ENCODE measurements at places on chromosomes 7 and 10.

GRCh38 chr10:79022565-79023230 lies 46.1 kb upstream of the ZMIZ1 start:
- no peak for DNase-seq

DNA sequence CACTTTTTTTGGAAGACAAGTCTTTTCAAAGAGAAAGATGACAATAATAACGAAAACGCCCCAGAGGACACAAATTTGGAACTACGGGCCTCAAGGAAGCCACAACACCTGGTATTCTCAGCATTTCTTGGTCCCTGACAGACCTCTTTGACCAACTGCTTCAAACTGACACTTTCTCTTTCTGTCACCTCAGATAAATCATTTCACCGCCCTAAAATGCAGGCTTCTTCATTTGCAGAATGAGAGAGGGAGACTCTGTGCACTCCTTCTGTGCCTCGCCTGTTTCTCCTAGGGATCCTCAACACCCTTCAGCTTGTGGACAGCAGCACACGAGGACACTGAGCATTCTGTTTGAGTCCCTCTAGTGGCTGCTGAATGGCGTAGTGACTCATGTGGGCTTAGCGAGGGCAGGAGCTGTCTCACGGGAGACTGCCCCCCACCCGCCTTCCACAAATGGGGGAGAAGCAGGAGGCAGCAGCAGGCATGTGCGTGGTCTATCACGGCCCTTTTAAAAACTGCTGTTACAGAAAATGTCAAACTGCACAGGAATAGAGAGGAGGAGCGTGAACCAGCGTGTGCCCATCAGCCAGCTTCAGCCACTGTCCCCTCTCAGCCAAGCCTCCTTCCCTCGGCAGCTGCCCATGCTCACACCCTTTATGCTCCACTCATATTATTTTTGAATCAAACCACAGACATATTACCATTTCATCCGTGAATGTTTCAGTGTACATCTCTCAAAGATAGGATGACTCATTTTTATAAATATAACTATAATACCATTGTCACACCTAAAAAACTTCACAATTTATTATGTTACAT lies 41.4 kb downstream of the GSDME start:
- no peak for DNase-seq

- no peak for DNase-seq
Observed at GRCh38 chr7:132221356-132221755, 354.9 kb downstream of the PLXNA4 start.

GRCh38 chr7:72098807-72099580 lies 313.1 kb downstream of the CALN1 start:
- no peak for DNase-seq

DNA sequence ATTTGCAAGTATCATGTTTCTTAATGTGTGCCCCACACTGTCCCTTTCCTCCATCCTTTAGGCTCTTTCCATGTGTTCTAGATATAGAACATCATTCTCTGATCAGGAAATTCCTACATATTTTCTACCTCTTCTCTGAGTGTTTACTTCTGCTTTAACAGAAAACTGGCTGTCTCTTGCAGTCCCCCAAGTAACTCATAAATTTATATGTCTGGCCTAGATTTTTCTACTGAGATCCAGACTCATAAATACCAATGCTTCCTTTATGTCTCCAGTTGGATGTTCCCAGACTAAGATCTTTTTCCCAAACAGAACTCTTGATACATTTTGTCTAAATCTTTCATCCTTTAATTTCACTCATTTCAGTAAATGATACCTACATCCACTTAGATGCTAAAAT lies 181.8 kb downstream of the CDK14 start:
- no peak for DNase-seq

GRCh38 chr7:93036149-93036640 lies 81.6 kb downstream of the SAMD9 start:
- DNase-seq, result no peak

DNA sequence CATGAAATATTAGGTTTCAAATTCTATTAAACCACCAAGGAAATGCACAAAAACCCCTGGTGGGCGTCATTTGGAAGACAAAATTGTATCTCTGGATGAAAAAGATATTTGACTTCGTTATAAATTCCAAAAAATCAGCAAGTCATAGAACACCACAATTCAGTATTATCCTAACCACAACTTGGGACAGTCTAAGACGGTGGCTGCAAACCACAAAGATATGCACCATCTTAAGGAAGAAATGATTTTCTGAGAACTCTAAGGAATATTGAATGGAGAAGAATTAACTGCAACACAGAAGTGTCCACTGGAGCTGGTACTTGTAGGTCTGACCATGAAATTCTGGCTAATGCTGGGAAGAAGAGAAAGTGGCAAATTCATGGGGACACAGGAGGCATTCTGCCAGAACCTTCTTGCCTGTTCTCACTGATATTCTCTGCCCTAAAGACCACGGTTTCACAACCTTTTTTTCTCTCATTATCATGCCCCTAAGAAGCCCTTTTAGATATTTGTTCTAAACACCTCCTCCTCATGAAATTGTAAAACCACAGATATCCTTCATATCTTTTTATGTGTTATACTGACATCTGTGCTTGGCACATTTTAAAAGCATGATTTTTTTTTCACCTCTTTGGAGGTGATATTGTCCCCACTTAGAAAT lies 92.9 kb downstream of the SFMBT2 start:
- DNase-seq, result no peak

DNA sequence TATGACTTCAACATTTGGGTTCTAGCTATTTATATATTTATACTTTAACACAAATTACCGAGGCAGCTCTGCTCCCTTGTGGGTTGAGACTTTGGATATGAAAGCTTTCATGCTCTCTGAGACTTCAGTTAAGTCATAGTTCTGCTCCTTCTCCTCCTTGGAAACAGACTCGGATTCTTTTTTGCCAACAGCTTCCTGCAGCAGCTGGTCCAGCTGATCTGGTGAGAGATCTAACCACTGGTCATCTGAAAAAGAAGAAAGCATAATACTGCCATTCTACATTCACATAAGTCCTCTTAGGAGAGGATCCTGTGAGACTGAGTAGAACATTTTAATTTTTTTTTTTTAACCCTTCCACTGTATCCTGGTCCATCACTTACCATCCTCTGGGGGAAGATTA lies 28.6 kb downstream of the ECD start:
- DNase-seq, result no peak

DNA sequence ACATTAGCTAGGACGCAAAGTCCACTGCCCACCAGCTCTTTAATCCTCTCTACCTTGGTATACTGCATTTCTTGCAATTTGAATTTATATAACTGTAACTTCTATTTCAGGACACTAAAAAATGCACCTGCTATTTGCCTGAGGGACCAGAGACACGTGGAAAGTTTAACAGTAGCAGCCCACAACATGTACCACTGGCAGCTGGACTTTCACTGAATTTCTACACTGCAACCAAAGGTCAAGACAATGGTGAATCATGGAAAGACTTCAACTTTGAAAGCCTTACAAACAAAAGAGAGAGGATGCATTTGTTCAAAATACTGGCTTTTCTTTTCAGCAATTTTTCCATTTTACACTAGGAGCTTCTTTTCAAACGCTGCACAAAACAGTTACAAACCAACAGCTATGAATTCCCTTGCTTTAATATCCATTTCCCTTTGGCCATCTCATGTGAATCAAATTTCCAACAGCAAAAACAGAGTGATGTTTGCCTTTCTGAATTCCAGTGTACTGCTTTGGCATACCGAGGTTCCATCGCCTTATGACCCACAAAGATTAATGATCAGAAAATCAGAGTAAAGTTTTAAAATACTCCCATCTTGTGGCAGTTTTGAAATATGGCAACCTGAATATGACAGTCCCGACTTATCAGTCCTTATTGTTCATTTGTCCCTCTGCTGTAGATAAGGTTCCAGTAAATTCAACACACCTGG lies 29.9 kb upstream of the HNRNPH3 start:
- no peak for DNase-seq

- DNase-seq, result no peak
Observed at GRCh38 chr10:96512524-96513304, 1.0 kb downstream of the TLL2 start.

GRCh38 chr10:119595676-119596515 lies 868 bp downstream of the TIAL1 start:
- DNase-seq, result peak; percentile 31

- DNase-seq, result no peak
Observed at GRCh38 chr7:156236936-156237599, 403.5 kb upstream of the RNF32 start.

DNA sequence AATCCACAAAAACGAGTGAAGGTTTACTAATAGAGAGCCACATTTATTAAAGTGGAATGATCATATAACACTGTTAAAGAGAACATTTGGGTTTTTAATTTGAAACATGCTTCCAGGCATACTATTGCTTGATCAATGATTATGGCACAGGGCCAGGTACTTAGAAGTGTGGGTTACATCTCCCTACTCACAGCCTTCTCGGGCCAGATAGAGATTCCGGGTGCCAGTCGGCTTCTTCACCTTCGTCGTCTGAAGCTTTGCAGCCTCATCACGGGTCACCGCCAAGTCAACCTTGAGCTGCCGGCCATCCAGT lies 19.4 kb downstream of the RBM28 start:
- DNase-seq, result no peak

Data from stimulated activated CD8-positive, alpha-beta memory T cell treated with anti-CD3 and anti-CD28 coated beads, Interleukin-4, amount 100 ng/mL, for 1 hour (primary cell).